A549 treated with ZK216348 at 1 μM for 4 hours (cell line): ENCODE measurements at places on chromosomes 2 and 18. TPM values are rescaled to one million over a fixed set of nuclear protein-coding genes. Genes with fewer than 3 reads are reported as not detected.

The IL1A gene
- total RNA-seq = 0.07 to 0.37 TPM (median 0.22 TPM) in 3 of 5 replicates, not detected in the others

The RGPD4 gene
- 0.04 to 0.16 TPM (median 0.10 TPM) in 4 of 5 replicates, not detected in the other for total RNA-seq

The EHBP1 gene
- 46.2 to 58.3 TPM (median 48.8 TPM) in 5 replicates for total RNA-seq

The FEV gene
- total RNA-seq = not detected in 5 replicates

The CYRIA gene
- 0.04 to 0.60 TPM (median 0.17 TPM) in 5 replicates for total RNA-seq

The NGEF gene
- total RNA-seq = 12.8 to 20.8 TPM (median 17.1 TPM) in 5 replicates

The AQP12B gene
- not detected in 5 replicates for total RNA-seq

The HAAO gene
- total RNA-seq = not detected in 5 replicates

The ITGA4 gene
- 1.1 to 2.7 TPM (median 2.3 TPM) in 5 replicates for total RNA-seq

The ING5 gene
- 22.2 to 24.1 TPM (median 23.2 TPM) in 5 replicates for total RNA-seq

The MAP2 gene
- 0.74 to 1.5 TPM (median 1.3 TPM) in 5 replicates for total RNA-seq

The ITGA6 gene
- 31.0 to 52.4 TPM (median 47.2 TPM) in 5 replicates for total RNA-seq

The FAM117B gene
- total RNA-seq = 1.2 to 2.7 TPM (median 2.0 TPM) in 5 replicates

The CREG2 gene
- 7.3 to 13.6 TPM (median 12.6 TPM) in 5 replicates for total RNA-seq

The BMP10 gene
- not detected in 5 replicates for total RNA-seq

The AQP4 gene
- not detected in 5 replicates for total RNA-seq

The FSIP2 gene
- not detected in 5 replicates for total RNA-seq

The SCN2A gene
- 0.04 TPM in 1 of 5 replicates, not detected in the others for total RNA-seq

The STON1 gene
- total RNA-seq = 0.31 to 0.48 TPM (median 0.40 TPM) in 5 replicates
